Myocyte (in vitro differentiated cells): ENCODE measurements at places on chromosomes 7 and 10.
A peak's percentile ranks its signal among the peaks of the same experiment; 100 is the strongest.

DNA sequence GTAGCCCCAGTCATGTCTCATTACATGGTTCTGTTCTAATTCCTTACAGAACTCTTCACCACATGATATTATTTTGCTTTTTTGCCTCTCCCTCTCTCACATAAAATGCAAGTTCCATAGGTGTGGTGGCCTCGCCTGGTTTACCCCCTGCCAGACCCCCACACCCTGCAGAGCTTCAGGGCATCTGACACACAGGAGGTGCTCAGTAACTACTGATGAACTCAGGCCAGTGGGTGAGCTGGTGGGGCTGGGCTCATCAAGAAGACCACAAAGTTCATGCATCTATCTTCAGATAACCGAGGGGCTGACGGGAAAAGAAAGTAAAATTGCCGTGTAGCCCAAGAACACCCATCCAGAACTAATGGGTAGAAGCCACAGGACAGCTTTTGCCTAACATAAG lies 253.1 kb downstream of the GRID1 start:
- DNase-seq = no peak

GRCh38 chr7:39527296-39527695 lies 38.9 kb upstream of the YAE1 start:
- DNase-seq = no peak

GRCh38 chr7:45007571-45008328 lies 7.7 kb downstream of the CCM2 start:
- no peak for DNase-seq

GRCh38 chr7:95725205-95725604 lies 47.1 kb upstream of the DYNC1I1 start:
- peak; percentile 24 for DNase-seq

DNA sequence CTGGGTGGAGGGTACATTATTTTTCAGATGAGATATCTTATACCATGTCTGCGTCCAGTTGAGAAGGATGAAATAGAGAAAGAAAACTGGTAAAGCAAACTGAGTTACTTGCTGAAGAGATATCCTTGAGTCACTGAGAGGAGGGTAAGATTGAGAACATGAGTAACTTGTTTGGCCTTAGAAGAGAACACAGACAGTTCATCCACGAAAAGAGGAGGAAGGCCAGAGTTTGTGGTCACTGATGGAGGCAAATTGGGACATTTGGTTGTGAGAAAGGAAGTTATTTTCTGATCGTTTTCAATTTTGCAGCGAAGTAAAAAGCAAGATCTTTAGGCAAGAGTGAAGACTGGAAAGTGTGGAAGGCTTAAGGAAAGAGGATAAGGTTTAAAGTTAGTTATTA lies 15.6 kb downstream of the MBL2 start:
- no peak for DNase-seq

GRCh38 chr7:26487780-26488515 lies 196.3 kb downstream of the SNX10 start:
- DNase-seq = no peak

GRCh38 chr10:114714281-114714741 lies 56.2 kb upstream of the ABLIM1 start:
- peak; percentile 40 for DNase-seq

DNA sequence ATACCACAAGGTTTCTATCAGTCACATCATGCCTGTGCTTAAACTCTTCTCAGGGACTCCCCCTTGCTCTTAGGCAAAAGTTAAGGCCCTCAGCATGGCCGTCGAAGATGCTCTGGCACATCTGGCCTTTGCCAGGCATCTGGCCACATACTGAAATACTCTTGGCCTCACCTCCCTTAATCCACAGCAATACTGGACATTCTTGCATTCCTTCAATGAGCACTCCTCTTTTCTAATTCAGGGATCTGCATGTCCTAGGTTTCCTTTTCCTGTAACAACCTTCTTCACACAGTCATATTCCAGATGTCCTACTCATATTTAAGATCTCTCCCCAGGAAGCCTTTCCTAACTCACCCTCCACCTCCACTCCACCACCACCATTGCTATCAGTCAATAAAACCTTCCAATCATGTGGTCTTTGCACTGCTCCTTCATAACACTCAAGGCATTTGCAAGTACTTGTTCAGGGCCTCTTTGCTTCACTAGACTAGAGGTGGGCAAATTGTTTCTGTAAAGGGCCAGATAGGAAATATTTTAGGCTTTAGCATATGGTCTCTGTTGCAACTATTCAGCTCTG lies 216.6 kb downstream of the KCNMA1 start:
- DNase-seq = no peak

- DNase-seq = no peak
Observed at GRCh38 chr7:2667843-2668242, 20.2 kb upstream of the AMZ1 start.

GRCh38 chr7:100974021-100974420 lies 4.7 kb downstream of the MUC12 start:
- no peak for DNase-seq
